Hypothalamus (tissue), 51 donors: ENCODE measurements at places on chromosomes 2 and 18.

DNA sequence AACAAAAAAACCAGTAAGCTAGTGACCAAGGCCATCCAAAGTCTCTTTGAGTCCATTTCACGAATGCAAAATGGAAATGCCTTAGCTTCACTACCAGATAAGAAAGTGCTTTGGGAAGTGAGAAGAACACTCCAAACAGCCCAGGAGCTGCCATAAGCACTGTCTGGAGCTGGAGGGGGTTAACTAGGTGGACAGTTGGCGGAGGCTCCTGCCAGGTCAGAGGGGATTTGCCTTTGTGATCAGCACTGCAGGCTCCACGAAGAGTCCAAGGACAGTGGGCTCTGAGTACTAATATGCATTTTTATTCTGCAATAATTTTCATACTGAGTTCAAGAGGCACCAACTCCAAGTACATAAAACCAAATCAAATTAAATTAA lies 233.3 kb upstream of the SMAD2 start:
- DNase-seq, result no peak

- no peak for DNase-seq
These were observed 1919.8 kb downstream of the SUCLG1 start for GRCh38 chr2:82539280-82539621.

DNA sequence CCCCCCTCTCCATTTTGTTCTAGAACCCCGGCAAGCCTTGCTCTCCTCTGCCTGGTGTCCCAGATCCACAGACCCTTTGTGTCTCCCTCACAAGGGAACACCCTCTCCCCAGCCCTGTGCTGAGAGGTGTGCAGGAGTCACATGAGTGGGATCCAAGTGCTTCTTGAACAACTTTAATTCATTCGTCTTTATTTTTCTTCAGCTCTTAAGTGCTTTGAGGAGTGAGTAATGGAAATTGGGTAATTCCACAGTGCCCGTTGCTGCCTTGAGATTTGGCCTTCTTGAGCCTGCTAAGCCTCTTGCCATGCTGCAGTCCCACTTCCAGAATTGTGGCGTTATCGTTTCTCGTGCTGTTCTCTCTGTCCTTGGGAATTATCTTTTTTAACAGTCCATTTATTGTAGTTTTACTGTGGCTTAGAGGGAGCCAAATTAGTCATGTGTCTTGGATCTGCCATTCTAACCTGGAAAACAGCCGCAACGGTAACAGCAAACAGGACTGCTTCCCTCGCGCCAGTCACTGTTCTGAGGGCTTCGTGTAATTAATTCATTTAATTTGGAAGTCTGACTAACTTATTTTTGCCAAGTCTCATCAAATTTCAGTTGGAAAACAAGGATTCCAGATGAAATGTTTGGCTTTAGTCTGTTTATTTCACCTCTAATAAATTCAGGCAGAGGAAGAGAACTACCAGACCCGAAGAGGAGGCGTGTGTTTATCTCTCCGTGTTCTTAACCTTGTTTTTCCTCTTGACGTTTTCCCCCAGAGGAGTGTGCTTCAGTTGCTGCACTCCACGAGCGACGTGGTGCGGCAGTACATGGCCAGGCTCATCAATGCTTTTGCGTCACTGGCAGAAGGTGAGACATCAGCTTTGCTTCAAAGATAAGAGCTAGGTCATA lies 72.0 kb downstream of the ARMC9 start:
- no peak for DNase-seq

- no peak for DNase-seq
These were observed 20.5 kb downstream of the RMP24 start for GRCh38 chr18:35993013-35993412.

DNA sequence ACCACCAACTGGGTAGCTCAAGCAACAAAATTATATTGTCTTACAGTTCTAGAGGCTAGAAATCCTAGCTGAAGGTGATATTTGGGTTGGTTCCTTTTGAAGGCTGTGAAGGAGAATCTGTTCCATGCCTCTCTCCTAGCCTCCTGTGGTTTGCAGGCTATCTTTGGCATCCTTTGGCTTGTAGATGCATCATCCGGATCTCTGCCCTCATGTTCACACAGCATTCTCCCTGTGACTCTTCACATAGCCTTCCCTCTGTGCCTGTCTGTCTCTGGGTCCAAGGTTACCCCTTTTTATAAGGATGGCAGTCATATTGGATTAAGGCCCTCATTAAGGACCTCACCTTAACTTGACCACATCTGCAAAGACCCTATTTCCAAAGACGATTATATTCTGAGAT lies 78.6 kb upstream of the MAP3K20 start:
- no peak for DNase-seq

DNA sequence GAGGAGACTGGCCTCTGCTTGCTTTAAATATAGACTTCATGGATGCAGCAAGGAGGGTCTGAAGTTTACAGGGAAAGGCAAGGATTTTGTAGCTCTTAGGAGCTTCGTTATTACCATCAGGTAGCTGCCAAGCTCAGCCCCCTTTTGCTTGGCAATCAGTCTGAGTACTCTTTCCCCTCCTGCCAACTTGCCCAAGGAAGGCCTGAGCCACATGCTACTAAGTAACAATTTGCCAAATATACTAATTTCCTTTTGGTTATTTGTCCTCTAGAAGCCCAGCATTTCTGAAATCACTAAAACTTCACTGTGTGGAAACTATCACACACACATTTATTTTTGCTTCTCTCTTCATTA lies 85.5 kb upstream of the ITPRID2 start:
- no peak for DNase-seq

GRCh38 chr2:43191947-43192516 lies 34.4 kb downstream of the ZFP36L2 start:
- no peak for DNase-seq

DNA sequence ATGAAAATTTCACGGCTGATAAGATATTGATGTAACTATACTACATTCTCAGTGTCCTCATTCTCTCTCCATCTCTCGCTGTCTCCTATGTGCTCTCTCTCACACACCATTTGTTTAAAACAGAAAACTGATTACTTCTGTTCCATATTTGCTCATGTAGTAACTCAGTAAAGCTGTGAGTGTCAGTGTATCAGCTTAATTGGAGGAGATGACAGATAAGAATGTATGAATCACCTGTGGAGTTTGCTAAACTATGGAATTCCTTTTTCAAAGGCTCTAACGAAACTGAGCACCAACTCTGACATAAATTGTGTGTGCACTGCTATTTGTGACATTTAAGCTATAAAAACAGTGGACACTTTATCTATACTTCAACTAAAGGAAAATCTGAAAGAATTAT lies 1080.0 kb downstream of the DSC3 start:
- DNase-seq, result no peak

DNA sequence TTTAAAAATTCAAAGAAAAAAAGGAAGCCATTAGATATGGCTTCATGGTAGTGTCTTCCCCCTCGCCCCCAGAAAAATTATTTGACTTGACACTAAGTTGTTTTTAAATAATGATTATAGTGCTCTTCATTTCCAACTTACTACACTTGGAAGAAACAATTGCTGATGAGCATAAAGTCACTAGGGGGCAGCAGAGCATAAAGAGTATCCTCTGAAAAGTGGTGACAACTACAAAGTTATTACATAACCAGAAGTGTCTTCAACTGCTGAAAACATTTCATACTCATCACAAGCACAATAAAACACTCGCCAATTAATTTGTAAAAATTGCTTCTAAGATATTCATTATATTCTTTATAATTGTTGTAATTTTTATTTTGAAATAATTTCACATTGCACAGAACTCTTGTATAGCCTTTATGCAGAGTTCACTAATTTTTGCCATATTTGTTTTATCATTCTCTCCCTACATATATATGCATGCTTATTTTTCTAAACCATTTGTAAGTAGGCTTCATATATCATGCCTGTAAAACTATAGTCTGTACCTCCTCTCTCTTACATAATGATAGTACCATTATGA lies 54.9 kb downstream of the EXOC6B start:
- DNase-seq, result peak; percentile 50

GRCh38 chr2:240701736-240702639 lies 10.3 kb downstream of the AQP12A start:
- no peak for DNase-seq

GRCh38 chr2:60410456-60411146 lies 142.9 kb downstream of the BCL11A start:
- DNase-seq, result no peak

DNA sequence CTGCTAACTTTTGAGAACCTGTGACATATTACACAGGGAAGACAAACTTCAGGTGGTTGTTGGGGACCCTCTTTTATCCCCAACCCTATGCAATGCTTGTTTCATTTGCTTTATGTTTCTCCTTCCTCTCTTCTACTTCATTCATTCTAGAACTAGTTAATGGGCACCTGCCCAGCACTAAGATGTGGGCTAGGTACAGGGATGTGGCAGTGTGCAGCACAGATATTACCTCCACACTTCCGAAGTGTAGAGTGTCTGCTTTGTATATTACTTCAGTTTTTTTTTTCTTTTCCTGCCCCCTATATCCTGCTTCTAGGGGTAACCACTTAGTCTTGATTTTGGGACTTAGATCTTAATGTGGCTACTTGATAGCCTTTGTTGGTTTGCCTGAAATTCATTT lies 35.1 kb downstream of the CD28 start:
- no peak for DNase-seq

DNA sequence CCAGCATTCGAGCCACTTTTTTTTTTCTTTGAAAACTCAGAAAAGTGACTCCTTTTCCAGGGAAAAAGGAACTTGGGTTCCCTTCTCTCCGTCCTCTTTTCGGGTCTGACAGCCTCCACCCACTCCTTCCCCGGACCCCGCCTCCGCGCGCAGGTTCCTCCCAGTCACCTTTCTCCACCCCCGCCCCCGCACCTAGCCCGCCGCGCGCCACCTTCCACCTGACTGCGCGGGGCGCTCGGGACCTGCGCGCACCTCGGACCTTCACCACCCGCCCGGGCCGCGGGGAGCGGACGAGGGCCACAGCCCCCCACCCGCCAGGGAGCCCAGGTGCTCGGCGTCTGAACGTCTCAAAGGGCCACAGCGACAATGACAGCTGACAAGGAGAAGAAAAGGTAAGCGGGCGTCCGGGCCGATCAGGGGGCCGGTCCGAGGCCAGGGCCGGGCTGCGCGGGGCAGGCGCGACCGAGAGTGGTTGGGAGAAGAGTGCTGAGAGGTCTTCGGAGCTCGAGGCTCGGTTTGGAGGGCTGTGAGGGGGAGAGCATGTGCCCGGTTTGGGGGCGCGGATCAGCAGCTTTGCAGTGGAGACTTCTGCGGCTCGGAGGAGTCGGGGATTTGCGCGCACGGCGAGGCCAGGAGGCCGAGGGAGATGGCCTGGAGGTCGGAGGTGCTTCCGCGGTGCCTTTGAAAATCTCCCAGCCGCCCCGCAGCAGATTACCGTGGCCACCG lies 502 bp downstream of the EPAS1 start:
- DNase-seq, result peak; percentile 6

DNA sequence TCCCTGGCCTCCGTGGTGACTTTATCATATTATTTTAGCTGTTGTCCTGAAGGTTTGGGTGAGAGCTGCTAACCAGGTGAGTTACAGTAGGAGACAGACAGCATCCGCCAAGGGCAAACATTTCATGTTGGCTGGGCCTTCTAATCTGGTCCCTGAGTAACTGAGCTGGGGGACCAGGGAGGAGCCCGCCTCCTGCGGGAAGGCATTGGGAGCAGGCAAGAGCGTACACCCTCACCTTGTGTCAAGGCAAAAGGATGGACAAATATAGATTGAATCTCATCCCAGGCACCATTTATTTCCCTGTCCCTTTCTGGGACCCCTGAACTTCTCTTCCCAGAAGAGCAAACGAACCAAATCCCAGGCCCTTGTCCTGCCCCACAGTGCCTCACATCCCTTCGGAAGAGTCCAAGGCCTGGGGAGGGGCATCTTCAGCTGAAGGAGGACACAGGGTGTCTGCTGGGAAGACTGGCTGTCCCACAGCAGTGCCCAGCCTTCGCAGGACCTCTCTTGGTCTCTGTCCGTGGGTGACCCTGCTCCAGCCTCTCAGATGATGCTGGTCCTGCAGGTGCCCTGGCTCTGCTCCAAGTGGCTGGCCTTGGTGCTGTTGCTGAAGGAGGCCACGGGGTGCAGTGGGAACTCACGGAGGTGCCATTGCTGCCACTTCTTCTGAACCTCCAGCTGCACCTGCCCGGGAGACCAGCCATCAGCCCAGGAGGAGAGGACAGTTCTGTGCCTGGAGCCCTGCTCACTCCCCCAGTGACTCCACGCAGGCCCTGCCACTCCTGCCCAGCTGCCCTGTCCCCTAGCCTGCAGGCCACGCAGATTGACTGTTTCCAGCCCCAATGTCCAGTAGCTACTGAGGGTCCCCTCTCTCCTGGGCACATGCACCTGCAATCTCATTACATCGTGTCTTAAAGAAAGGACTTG lies 8.2 kb downstream of the TMEM37 start:
- no peak for DNase-seq
